AG08395 (cell line): ENCODE measurements at places on chromosomes 5 and 9.

DNA sequence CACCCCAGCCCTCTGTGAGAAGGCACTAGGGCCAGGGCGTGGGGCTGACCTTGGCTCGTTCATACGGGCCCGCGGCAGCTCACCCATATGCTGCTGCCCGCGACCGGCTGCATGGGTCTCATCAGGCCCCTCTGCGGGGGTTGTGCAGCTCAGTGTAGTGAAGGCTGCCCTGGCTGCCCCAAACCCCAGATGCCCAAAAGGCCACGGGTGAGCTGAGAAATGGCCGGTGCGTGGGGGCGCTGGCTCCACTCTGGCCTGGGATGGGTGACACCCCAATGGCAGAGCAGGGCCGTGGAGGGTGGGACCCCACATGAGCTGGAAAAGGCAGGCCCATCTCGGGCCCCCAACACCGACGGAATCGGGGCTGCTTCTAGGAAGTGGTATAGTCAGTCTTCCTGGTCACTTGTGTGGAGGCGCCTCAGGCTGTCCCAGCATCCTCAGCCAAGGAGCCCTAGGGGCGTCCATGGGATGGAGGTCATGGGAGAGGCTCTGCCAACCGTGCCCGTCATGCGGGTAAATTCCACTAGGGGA is 19.4 kb upstream of the LRRC14B start:
- DNase-seq: no peak

- DNase-seq: no peak
These were observed 22.3 kb upstream of the SNAPC3 start for GRCh38 chr9:15400281-15400941.

DNA sequence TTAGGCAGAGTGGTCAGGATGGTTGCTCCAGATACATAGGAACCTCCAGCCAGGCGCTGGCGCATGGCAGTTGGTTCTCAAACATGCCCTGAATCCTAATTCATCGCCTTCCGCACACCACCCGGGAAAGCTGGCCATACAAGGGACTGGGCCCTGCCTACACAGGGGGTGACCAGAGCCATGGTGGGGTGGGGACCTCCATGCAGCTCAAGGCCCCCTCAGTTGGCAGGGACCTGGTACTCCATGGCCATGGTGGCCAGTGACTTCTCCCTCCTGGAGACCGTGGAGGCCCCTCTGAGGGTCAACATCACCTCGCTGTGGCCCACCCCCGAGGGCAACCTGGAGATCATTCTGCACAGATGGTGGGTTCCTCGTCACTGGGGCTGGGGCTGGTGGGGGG is 26.8 kb downstream of the PAEP start:
- DNase-seq: no peak

DNA sequence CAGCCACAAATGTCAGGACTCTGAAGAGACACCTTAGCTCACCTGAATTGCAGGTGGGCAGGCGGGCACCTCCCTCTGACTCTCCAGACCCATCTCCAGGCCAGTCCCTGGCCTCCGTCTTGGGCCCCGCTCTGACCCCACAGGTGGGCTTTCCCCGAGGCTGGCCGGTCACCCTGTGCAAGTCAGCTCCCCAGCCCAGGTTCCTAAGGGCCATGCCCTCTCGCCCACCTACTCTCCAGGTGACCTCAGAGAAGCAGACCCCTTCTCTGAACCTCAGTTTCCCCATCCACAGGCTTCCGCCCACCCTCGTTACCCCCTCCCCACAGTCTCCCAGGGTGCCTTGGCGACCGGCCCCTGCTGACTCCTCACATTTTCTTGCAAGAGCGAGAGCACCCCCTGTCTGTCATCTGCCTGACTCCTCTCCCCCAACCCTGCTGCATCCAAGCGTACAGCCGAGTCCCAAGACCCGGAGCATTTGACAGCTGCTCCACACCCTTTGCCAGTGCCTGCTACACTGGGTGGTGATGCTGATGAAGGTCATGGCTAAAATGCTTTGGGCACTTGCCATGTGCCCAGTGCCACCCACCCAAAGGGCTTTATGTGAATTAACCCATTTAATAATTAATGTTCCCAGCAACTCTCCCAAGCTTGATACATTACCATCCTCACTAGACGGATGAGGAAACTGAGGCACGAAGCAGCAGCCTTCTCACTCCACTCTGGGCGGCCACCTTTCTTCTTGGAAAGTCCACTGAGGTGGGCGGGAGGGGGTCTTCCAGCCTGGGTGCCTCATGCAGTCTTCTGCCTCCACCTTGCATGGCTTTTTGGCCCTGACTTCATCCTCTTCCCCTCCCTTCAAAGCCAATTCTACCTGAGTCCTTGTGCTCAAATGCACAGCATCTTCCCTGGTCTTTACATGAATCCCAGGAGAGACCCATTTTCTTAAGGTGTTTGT is 51.1 kb upstream of the ORM1 start:
- DNase-seq: peak; percentile 54

GRCh38 chr9:130480673-130481072 is 35.9 kb downstream of the ASS1 start:
- DNase-seq: no peak

DNA sequence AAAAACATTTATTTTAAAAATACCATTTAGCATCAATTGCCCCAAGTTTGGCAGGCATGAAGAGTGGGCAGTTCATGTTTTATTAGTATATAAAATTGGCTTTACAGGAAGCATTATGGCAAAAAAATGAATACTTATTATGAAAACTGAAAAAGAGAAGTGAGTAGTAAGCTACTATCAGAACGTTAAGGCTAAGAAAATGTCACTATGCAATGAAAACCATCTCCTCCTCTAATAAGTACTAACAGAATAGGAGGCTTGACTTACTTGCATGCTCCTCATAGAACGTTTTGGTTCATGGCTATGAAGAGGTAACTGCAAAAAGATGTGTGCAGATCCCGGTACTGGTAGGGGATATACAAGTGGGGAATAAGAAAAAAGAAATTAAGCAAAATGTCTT is 23.6 kb downstream of the TICAM2 start:
- no peak for DNase-seq

GRCh38 chr5:180988592-180988991 is at the start of gene BTNL3:
Gene BTNL3, plus strand, starts transcription at chr5:180988846. Its CDS starts 183 bp downstream, at chr5:180989029.
- no peak for DNase-seq

DNA sequence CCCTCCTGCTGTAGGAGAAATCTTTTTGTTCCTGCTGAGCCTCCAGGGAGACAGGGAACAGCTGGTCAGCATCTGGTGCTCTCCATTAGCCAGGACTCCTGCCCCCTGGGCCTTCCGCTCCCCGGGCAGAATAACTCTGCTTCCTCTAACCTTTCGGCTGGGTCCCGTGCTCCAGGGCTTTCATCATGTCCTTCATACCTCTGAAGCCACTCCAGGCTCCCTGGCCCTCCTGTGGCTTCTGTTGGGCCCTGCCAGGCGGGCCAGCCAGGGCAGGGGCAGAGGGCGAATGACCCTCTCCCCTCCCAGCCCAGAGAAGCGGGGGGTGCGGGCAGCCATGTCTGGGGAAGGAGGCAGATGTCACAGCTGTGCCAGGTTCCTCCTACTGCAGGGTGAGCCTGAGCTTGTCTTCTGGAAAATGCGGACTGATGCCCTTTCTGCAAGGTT is 81.7 kb upstream of the LMX1B start:
- peak; percentile 62 for DNase-seq

- DNase-seq: peak; percentile 73
These were observed 135.2 kb downstream of the PCSK1 start for GRCh38 chr5:96297867-96298266.
